Kidney capillary endothelial cell (primary cell): ENCODE measurements at places on chromosomes 5 and 9.

DNA sequence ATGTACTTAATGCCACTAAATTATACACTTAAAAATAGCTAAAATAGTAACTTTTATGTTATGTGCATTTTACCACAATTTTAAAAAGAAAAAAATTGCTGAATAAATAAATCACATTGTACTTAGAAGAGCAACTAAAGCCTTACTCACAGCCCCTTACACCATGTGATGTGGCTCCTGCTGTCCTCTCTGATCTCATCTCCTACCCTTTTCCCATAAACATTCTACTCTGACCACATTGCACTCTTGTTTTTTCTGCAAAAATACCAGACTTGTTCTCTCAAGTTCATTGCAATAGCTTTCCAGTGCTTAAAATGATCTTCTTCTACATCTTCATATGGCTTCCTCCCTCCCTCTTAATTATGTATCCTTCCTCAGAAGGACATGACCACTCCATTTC is 268.4 kb downstream of the ELAVL2 start:
- DNase-seq: no peak

DNA sequence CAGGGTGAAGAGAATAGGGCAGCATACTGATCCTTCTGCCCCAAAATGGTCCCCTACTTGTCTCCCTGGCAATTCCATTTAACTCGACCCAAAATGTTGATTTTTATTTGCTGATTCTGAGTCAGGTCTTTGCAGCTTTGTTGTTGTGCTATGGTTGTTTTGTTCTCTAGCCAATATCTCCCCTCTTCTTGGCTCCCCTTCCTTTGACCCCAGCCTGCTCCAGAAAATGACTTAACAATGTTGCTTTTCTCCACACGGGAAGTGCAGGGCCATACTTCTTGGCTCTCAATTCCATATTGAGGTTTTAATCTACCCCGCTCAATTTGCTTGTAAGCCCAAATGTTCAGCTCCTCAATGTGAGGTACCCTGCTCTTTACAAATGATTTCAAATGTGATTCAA is 330.0 kb downstream of the RASEF start:
- DNase-seq: no peak

- DNase-seq: no peak
Measured at GRCh38 chr5:35212122-35212982, 17.9 kb downstream of the PRLR start.

DNA sequence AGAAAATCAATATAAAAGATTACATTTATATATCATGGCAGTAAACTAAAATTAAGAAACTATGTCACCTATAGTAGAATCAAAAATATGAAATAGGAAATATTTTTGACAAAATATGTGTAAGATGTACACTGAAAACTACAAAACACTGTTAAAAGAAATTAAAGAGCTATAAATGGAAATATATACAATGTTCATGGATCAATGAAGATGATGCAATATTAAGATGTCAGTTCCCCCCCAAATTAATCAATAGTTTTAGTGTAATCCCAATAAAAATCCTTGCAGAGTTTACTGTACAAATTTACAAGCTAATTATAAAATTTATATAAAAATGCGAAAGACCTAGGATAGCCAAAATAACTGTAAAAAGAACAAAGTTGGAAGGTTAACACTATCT is 173.0 kb upstream of the ADRA1B start:
- no peak for DNase-seq

DNA sequence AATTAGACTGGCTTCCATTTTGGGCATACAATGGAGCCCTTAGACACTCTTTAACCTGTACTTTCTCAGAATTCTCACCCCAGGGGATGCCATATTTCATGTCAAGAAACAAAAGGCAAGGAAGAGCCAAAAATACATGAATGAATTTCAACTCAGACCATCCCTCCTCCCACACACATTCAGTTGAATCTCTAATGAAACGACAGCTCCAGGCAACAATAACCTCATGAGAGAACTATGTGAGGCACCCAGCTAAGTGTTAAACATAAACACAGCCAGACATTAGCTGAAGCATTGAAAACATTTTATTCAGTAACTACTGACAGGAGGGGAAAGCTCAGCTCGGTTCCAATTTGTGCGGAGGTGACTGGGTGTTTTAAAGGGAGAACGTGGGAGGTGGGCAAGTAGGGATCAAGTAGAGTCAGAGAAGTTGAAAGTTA is 1359.1 kb upstream of the CDH9 start:
- no peak for DNase-seq

DNA sequence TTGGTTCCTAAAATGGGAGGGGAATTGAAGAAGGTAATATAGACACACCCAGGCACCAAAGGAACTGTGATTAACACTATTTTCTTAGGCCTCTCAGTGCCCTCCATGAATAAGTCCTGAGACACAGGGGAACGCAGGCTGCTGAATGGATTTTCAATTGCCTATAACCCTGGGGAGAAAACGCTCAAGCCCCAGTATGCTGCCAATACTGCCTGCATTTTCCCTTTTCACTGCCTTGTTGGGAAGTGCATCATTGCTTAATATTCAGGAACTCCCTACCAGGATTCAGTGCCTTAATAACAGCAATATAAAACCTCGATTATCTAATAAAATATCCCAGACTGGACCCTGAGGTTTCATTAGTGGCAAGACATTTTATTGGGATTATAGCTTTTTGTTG is 25.4 kb downstream of the APBA1 start:
- DNase-seq: no peak

GRCh38 chr5:148910686-148911361 is 84.4 kb downstream of the ADRB2 start:
- DNase-seq: peak; percentile 83

DNA sequence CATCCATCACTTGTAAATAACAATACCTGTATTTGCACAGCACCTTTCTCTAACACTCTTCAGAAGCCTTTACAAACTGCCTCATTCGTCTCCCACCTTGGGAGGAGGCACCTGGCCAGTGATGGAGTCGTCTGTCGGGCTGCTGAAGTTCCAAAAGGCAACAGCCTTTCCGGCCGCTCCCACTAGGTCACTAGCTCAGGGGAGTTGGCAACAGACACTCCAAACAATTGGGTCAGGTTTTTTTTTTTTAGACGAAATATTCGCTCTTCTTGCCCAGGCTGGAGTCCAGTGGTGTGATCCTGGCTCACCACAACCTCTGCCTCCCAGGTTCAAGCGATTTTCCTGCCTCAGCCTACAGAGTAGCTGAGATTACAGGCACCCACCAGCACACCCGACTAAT is 4.0 kb downstream of the DAP start:
- no peak for DNase-seq
